ENCODE measurements at places on chromosomes 16 and 17.

DNA sequence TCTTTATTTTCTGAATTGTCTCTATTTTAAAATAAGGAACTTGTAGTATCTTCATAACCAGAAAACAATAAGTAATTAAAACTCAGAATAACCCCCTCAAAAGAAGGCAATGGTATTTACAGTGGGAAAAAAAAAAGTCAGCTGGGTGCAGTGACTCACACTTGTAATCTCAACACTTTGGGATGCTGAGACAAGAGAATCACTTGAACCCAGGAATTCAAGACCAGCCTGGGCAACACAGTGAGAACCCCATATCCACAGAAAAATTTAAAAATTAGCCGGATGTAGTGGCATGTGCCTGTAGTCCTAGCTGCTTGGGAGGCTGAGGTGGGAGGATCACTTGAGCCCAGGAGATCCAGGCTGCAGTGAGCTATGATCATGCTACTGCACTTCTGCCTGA is 33.5 kb downstream of the ADAM11 start:
- no peak for DNase-seq

DNA sequence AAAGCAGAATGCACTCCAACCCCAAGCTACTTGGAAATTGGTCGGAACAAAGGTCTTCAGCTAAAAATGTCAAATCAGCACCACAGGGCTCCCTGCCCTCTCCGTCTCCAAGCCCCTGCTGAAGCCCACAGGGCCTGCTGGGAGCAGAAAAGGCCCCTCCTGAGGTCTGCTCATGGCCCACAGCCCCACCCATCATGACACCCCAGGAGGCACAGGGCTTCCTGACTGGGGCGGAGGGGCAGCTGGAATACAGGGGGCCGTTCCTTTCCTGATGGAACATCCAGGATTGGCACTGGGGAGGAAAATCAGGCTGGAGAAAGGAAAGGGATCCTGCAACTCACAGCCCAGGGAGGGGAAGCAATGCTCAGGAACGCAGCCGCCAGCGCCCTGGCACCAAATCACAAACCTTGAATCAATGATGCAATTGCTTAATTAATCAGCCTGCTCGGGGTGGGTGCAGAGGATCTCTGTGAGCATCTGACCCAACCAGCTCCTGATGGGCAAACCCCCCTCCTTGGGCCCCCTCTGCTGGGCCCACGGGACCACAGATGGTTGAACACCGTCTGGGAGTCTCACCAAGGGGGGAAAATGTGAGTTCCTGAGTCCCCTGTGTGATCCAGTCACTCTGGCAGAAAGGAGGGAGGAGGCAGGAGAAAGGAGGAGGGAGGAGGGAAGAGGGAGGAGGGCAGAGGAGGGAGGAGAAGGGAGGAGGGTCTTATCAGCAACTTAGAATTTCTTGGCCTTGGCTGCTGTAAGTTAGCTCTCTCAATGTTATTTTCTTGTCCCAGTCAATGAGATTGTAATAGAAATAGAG is 155.5 kb downstream of the ZNF423 start:
- no peak for DNase-seq

DNA sequence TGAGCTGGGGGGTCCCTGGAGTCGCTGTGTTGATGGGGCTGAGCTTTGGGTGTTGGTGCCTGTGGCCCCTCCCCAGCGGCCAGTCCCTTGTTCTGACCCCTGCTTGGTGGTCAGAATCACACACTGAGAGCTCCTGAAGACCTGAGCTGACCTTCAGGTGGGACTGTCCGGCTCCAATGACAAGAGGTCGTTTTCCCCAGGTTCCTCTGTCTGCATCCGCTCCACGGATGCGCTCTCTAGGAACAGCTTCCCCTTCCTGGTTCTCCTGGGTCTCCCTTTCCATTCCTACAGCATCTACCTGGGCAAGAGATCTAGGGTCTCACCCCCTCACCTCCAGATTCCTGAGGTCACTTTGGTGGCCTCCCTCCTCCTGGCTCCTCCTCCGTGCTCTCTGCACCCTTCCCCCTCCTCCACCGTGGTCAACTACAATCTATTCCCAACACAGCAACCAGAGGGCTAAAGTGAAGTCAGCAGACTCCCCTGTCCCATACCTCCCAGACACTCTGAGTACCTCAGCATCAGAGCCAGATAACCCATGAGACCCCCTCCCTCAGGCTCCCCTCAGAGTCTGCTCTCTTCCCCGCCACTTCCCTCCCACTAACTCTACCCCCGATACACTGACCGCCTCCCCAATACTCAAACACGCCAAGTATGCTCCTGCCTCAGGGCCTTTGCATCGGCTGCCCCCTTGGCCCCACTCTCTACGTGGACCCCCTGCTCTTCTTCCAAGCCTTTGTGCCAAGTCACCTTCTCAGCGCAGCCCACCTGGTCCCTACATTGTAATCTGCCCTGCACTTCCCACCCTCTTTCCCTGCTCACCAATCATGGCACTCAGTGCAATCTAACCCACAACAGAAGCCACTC is 9.0 kb upstream of the SEC14L5 start:
- DNase-seq, result no peak

GRCh38 chr17:33904476-33904875 is 350.6 kb upstream of the CCL2 start:
- DNase-seq, result no peak
